GDM1 (cell line): ENCODE measurements at places on chromosomes 4 and X.

GRCh38 chr4:146976145-146976544 lies 30.5 kb upstream of the TTC29 start:
- DNase-seq: no peak

GRCh38 chr4:140052050-140052449 lies 101.9 kb downstream of the MAML3 start:
- peak; percentile 14 for DNase-seq

DNA sequence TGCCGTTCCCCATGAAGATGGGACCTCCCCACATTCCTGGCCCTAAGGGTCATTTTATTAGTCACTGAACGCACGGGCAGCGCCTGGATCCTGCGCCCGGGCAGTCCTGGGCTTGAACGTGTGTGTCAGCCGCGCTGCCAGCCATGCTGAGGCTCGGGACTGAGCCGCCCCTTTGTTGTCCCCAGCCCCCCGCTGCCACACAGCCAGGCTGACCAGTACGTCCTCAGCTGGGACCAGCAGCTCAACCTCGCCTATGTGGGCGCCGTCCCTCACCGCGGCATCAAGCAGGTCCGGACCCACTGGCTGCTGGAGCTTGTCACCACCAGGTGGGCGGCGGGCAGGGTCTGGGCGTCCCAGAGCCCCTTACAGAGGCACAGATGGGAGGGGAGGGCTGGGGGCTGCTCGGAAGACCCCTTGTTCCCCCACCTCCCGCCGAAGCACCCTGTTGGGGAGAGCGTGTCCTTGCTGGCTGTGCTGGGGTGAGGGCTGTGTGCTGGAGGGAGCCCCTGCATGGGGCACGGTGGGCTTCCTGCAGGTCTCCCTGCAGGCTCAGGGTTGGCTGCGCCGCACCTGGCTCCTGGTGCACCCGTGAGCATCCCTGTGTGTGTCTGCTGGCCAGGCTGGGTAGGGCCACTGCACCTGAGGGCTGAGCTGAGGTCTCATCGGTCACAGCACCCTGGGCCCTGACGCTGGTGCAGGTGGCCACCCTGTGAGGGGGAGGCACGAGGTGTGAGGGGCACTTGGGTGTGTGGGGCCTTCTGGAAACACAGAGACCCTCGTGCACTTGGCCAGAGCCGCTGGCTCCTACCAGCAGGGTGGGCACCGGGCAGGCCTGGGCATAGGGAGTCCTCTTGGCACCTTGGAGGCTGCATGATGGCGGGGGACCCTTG lies 1.0 kb downstream of the IDUA start:
- DNase-seq: no peak

- DNase-seq: no peak
Measured at GRCh38 chr4:6765703-6766102, 16.8 kb upstream of the KIAA0232 start.

GRCh38 chrX:150449313-150449712 lies 86.2 kb downstream of the MAMLD1 start:
- no peak for DNase-seq

GRCh38 chr4:47471591-47471990 lies 8.1 kb upstream of the COMMD8 start:
- DNase-seq: no peak

DNA sequence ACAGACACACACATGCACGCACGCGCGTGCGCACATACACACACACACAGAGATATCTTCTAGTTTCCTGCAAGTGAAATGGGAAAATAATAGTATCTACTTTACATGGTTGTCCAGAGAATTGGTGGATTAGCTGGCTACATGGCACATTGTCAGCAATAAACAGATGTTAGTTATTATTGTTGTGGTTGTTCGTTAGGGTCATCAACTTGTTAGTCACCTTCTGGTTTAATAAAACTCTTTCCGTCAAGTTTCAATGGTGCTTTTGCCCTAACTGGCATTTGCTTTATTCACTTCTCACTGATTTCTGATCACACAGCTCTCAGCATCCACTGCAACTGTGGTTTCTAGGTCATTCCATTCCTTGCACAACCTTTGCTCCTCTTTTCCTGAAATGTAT lies 25.4 kb upstream of the RASL11B start:
- DNase-seq: no peak

DNA sequence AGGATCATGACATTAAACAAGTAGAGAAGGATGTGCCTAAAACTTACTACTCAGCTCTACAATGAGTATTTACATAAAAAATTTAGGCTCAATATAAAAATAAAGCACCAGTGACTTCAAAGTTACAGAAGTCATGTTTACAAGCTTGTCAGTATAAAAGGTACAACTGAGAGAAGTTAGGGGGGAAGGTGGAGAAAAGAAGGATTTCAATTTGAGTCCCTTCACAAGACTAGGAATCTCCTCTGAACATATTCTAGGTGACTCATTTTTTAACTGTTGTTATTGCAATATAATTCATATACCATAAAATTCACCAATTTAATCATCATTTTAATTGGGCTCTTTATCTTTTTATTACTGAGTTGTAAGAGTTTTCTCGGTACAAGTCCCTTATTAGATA lies 26.9 kb downstream of the FRYL start:
- DNase-seq: no peak

- no peak for DNase-seq
Measured at GRCh38 chr4:66927937-66928336, 617.4 kb downstream of the CENPC start.

DNA sequence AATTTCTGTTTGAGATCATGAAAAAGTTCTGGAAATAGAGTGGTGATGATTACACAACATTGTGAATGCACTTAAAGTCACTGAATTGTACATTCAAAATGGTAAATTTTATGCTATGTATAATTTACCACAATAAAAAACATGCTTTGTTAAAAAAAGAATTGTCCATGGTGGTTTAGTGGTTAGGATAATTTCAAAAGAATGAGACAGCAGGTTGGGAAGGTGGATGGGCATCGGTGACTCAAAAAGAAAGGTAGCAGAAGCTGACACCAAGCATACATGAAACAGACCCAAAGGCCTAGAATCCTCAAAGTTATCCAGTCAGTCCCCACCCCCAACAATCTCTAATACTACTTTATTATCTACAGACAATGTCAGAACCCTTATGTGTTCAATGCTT lies 91.1 kb downstream of the MSN start:
- DNase-seq: no peak

DNA sequence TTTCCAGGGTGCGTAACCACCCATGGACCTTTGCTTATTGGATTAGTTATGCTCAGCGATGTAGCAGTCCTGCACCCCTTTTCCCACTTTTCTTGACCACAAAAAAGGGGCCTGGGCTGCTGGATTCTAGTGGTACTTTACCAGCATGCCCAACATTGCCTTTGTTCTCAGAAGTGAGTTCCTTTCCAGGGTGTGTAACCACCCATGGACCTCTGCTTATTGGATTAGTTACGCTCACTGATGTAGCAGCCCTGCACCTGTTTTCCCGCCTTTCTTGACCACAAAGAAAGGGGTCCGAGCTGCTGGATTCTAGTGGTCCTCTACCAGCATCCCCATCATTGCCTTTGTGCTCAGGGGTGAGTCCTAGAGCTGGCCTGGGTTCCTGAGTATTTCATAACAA lies 138.2 kb downstream of the COX18 start:
- DNase-seq: no peak

DNA sequence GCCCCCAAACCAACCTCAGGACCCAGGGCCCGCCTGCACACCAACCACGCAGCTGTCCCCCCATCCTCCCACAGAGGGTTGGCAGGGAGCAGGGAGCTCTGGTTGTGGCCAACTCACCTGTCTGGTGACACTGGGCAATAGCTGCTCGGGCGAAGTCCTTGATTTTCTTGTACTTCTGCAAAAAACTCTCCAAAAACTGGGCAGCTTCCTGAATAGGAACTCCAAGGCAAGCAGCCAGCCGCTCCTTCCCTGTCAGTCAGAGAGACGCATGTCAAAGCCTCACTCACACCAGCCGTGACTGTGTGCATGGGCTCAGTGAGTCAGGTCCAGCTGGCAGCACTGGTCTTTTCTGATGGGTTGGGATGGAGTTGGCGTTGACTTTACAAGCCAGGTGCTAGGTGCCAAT lies 26.4 kb downstream of the NAT8L start:
- no peak for DNase-seq

GRCh38 chr4:137524725-137525369 lies 7.4 kb downstream of the PCDH18 start:
- no peak for DNase-seq

- no peak for DNase-seq
Measured at GRCh38 chr4:5992828-5993321, 25.4 kb downstream of the C4orf50 start.

DNA sequence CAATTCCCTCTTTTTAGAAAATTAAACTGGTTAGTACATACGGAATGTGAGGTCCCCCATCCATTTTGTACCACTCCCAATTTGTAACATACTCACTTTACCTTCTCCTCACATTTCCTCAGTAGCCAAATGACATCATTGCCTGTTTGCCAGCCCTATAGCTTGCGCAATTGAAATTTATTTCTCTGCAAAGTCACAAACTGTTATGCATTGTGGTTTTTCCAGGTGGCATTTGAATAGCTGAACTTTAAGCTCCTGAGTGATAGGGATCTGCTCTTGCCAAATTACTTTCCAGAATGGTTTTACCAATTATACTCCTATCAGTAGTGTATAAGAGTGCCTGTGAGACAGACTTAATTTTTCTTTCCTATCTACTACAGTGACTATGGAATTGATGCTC lies 7.7 kb downstream of the COL4A5 start:
- no peak for DNase-seq

GRCh38 chrX:48459483-48459882 lies 10.6 kb downstream of the SLC38A5 start:
- DNase-seq: no peak

DNA sequence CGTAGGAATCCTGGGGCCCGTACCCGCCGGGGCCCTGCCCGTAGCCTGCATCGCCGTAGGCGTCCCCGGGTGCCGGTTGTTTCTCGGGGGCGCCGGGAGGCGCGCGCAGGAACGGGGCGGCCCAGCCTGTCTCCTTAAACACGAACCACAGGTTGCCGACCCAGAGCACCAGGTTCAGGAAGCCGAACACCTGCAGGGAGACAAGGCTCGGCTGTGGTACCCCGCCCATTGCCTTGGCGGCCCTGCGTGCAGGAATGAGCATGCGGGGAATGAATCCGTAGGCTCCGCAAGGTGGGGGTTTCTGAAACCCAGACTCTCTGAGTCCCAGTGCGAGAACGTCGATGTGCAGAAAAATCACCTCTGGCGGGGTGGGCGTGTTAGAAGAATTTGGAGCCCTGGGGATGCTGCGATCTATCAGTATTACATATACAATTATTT lies 5.4 kb upstream of the PRICKLE3 start:
- no peak for DNase-seq

GRCh38 chrX:8034058-8034457 lies 106.8 kb upstream of the PNPLA4 start:
- no peak for DNase-seq

GRCh38 chrX:120014354-120015130 lies 62.9 kb downstream of the RHOXF2B start:
- DNase-seq: no peak

GRCh38 chr4:61984260-61984909 lies 784.3 kb downstream of the ADGRL3 start:
- DNase-seq: no peak

DNA sequence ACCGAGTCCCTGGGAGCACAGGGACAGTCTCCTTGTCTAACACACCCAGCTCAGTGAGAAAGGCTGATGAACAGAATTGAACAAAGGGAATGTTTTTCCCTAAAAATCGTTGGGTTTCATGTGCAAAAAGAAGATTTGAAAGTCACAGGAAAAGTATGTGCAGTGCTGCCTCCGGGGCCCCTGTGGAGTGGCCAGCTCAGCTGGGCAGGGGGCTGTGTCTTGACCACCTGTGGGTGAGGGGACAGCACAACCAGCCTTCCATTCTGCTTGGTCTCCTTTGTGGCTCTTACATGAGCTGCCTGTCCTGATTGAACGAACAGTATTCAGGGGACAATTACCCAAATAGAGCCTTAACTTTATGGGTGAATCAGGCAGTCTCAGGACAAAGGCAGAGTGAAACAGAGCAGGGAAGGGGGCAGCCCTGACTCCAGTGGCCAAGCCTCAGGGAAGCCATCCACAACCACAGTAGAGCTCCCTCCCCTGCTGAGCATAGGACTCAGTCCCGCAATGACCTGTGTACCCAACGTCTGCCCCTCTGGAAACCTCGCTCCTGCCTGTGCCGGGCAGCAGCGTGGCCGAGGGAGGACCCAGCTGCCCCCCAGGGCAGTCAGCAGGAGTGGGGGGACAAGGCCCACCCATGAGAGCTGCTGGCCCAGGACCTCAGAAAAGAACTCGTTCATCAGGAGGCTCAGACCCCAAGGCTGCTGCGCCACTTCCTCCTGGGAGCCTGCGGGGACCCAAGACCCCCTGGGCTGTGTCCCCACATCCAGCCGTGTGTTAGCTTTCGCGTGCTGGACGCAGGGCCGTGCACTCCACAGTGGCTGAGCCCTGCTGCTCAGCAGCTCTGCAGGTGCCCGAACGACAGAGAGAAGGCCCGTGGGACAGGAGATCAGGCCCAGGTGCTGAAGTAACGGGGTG lies 59.6 kb upstream of the MXD4 start:
- no peak for DNase-seq
